ENCODE measurements at places on chromosomes 6 and 20.

DNA sequence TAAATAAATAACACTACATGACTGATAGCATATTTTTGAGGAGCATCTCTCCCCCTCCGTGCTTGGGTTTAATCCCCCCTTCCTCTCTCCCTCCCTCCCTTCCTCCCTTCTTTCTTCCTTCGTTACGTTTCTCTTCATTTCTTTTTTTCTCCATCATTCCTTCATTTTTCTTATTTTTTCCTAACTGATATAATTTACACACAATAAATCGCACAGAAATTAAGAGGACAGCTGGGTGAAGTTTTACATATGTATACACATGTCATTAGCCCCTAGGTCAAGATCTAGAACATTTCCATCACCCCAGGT lies 51.4 kb upstream of the EZR start:
- no peak for DNase-seq

GRCh38 chr20:47674686-47675085 lies 110.6 kb downstream of the SULF2 start:
- DNase-seq, result no peak

GRCh38 chr20:44632103-44632752 lies 19.3 kb downstream of the ADA start:
- DNase-seq, result no peak

- DNase-seq, result no peak
These were observed 5.1 kb downstream of the RREB1 start for GRCh38 chr6:7112741-7113313.

DNA sequence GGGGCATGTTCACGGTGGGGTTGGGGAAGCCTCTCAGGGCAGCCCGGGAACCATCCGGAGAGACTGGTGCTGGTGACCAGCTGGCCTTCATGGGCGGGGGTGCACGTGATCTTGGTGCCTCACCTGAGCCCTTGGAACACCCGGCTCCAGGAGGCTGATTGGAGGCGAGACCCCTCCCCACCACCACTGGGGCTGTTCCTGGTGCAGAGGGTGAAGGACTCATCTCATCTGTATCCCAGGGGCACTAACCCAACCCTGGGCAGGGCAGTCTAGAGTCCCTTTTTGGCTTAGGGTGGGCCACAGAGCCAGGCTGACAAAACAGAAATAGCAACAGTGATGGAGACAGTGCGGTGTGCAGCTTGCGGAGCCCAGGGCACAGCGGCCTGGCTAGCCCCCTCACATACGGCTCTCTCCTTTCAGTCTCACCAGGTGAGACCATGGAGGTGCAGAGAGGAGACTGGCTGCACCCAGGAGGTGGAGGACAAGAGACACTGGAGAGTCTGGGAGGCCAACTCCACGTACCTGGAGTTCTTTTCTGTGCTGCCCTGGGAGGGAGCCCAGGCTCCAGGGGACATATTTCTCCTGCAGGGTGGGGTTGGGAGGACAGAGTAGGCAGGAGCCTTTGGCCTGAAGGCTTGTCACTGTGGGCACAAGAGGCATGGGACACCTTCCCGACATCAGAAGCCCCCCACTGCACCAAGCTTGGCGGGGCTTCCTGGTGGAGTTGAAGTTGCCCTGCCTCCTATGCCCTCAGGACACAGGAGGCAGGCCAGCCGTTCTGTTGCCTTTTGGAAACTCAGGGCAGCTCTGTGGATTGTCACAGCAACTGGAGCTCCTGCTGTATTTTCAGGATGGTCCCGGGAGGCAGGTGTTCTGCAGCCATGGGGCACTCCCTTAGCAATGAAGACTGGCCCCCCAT lies 106.0 kb downstream of the SYCP2 start:
- no peak for DNase-seq

GRCh38 chr6:31621991-31622390 lies 1.5 kb downstream of the PRRC2A start:
- DNase-seq, result no peak

DNA sequence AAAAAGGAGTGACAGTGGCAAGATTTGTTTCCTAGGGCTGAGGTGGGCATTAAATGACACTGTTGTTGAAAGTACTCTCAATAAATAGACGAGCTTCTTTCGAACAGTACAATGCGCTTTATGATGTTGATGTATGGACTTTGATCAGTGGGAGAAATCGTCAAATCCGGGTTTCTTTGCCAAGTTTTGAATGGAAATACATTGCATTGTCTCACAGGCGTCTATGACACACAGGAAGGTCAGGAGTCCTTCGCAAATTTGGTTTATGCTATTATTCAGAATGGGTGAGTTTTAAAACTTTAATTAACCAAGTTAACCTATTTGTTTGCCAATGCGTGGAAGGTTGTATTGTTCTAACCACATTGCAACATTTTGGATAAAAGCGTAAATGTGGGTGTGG lies 547.3 kb upstream of the SLC35B3 start:
- no peak for DNase-seq

GRCh38 chr20:48635791-48636267 lies 192.0 kb downstream of the PREX1 start:
- peak; percentile 38 for DNase-seq

- no peak for DNase-seq
These were observed 215.0 kb downstream of the ARID1B start for GRCh38 chr6:156992020-156992804.

DNA sequence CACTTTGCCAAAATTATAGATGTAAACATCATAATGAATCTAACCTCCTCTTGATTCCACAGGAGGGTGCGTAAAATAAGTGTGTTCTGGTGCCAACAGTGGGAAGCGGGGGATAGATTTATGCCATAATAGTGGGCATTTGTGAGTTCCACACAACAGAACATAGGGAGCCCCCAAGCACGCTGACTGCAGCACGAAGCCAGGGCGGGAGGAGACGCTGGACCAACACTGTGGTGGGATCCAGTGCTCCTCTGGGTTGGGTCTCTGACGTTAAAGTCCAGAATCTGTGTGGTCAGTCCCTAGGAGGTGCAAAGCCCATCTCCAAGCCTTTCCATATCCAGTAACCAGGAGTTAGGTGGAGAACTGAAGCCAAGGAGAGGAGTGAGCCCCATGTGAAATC lies 1.8 kb upstream of the TTLL2 start:
- no peak for DNase-seq

- DNase-seq, result no peak
These were observed 135.1 kb downstream of the KIF16B start for GRCh38 chr20:16438100-16438499.

DNA sequence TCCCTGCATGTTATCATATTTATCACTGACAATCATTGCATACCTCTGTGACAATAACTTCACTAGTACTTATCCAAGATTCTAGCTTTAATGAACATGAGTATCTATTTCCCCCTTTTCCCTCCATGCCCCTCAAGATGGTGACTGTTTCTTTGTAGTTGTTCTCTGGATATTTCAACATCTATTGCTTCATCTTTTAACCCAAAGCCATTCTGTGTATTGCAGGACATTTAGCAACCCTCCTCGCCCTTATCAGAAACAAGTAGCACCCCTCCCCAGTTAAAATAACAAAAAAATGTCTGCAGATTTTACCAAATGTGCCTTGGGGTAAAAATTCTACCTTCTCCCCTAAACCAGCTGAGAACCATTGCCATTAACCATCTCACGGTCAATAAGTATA lies 979.8 kb upstream of the MANEA start:
- no peak for DNase-seq

- DNase-seq, result peak; percentile 96
These were observed 73.0 kb upstream of the NHSL1 start for GRCh38 chr6:138572167-138572875.

GRCh38 chr20:34368547-34368946 lies 5.5 kb downstream of the ITCH start:
- DNase-seq, result no peak

- no peak for DNase-seq
These were observed 104.5 kb upstream of the RNF217 start for GRCh38 chr6:124857746-124858145.

DNA sequence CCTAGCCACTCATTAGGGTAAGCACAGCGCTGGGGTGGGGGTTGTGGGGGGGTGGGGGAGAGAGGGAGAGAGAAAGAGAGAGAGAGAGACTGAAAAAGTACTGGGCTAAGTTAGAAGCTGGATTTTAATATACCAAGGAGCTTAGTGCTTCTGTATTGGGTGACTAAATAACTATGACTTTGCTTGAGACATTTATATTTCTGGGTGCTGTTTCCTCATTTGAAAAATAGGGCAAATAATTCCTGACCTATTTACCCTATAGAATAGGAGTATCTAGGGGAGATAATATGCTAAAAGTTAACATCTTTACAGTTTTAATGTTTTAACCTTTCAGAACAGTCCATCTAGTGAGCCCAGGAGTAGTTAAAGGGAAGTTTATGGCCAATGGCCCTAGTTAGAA lies 7.7 kb downstream of the NKAIN2 start:
- DNase-seq, result no peak

DNA sequence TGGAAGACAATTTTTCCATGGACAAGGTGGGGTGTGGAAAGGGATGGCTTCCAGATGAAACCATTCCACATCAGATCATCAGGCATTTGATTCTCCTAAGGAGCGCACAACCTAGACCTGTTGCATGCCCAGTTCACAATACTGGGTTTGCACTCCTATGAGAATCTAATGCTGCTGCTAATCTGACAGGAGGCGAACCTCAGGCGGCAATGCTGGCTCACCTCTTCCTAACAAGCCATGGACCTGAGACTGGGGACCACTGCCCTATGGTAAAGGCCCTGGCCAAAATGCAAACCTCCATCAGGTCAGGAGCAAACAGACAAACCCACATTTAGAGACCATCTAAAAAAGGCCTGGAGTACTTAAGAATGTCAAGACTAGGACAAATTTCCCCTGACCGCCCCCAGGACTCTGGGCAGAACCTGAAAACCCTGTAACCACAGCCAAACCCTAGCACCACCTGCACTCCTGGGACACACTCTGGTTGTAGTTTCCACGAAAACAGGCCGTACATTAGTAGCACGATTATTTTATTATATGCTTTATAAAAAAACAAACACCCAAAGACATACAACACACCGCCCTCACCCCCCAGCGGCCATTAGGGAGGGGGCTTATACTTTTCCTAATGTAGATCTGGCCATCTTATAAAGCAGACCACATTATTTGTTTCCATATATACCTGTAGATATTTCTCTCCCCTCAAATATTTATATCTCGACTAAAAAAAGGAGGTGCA lies 27.3 kb downstream of the SNX5 start:
- no peak for DNase-seq

DNA sequence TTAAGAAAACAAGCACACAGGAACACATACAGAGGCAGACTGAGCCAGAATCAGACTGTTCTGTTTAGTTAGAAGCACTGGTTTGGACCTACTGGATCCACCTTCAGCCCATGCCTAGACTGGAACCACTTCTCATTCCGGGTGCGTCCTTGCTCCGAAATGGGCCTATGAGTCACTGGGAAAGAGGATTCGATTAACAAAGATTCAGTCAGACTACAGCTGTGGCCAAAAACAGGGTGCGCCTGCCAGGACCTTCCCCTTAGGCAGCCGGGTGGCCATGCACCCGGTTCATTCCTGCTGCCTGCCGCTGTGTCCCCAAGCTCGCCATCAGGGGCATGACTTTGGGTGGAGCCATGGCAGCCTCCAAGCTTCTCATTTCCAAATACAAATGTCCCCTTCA lies 14.5 kb upstream of the KCNK5 start:
- DNase-seq, result no peak

- DNase-seq, result no peak
These were observed 1.3 kb upstream of the FNDC11 start for GRCh38 chr20:63552481-63553249.

GRCh38 chr6:7526755-7527154 lies 14.7 kb upstream of the DSP start:
- no peak for DNase-seq

GRCh38 chr6:143731789-143732188 lies 54.0 kb downstream of the PHACTR2 start:
- no peak for DNase-seq

Data from NCI-H345 (cell line).